CD4-positive, CD25-positive, alpha-beta regulatory T cell (primary cell): ENCODE measurements at places on chromosomes 5 and 9. TPM values are rescaled to one million over a fixed set of nuclear protein-coding genes. Genes with fewer than 3 reads are reported as not detected.

DNA sequence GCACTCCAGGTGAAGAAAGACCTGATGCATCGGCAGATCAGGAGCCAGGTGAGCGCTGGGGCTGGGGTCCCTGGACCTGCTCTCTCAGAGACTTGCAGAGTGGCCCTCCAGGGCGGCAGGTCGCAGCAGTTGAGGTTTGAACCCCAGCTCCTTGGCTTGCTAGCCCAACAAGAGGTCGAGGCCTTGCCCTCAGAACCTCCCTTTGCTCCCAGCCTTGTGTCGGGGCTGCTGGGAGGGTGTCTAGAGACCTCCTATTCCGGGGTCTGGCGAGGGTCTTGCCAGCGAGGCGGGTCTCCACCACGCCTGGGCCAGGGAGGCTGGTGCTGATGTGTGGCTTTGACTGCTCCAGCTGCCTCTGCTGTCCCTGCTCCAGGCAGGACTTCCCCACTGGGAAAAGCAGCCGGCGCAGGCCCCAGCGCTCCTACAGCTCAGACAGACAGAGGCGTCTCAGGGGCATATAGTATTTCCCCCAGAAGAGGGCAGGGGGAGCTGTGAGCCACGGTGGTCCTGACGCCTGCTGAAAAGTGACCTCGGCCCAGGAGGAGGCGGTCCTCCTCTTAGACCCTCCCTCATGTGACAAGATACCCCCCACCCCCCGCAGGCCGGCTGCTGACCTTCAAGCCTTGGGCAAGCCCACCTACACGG is 38.3 kb downstream of the LRSAM1 start:
- DNase-seq: no peak

DNA sequence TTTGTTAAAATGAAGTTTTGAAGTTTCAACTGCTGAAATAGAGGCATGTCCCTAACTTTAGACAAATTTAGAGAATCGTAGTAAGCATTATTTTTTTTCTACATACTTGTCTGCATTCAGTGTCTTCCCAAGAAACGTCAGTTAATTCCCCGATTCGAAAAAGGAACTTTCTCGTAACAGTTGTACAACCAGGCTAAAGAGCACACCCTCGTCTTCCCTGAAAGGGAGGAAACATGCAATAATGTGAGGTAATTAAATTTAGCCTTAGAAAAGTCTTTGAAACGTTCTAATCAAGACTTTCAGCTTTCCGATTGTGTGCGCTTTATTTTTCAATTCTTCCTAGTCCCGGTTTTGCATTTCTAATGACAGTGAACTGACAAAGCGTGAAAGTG is 374 bp upstream of the SLC1A3 start:
- no peak for DNase-seq

DNA sequence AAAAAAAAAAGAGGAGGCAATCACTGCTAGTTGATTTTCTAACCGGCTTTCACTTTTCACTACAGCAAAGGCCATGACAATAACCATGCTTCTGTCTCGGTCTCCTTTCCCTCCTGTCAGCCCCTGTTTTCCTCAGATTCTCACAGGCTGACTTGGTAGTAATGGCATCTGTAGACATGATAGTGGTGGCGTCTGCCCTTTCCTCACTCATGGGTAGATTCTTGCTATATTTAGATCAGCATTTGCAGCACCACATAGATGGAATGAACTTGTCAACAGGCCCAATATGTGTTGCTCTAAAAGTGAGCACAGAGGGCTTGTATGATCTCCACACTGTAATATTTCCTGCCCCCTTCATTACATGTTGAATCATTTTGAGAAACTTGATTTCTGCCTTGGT is 120.3 kb upstream of the FTMT start:
- no peak for DNase-seq

DNA sequence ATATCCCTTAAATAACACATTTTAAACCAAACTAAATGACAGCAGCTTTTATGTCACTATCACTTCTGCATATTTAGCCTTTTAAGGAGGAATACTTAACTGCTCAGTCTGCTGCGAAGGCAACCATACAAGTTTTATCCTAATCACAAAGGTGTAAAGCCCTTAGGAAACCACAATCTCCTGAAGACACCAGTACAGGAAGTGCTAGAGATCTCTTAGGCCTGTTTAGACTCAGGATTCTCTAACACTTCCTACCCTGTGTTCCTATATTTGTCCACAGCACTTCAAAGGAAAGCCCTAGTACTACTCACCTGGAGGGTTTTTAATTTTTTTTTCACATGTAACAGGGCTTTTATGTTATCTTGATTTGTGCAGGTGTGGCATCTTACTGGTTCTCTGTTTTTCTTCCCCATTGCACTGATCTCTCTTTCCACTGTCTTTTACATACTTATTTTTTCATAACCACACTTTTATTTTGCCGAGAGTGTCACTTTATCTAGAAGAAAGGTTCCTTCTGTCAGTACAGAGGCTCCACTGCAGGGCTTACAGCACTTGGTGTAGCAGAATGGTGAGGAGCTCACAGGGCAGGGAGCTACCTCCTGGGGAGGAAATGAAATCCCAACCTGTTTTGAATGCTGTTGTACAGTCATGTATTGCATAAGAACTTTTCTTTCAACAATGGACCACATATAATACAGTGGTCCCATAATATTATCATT is 1060.6 kb upstream of the ACO1 start:
- no peak for DNase-seq

DNA sequence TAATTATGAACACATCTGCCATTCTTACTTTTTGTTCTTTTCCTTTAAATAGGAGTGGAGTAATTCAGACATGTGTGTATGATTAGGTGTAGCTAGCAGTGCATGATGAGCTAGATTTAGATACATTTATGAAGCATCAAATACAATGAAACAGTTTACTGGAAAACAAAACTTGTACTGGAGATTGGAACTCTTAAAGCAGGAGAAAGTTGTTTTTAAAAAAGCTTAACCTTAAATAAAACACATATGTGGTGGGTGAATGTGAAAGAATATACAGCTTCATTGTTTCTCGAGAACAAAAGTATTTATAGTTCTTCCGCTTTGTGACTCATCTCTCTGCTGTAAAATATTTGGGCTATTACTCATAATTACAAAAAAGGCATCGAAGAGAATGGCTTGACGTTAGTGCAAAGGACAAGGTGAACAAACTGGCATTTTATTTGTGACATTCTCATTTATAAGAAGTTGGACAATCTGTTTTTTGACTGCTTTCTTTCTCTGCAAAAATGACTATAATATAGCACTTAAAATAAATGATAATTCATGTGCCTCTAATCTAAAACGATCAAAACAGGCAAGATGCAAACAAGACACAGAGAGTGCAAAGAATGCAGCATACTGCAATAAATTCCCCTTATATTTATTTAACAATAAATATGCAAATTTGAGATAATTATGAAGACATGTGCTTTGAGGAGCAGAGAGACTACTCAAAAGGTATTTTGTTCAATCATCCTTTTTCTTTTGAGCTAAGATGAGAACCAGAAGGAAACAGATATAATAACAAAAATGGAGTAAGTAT is 478.8 kb downstream of the CETN3 start:
- no peak for DNase-seq

- no peak for DNase-seq
These were observed 13.5 kb upstream of the MAMDC2 start for GRCh38 chr9:70030156-70030555.

- no peak for DNase-seq
These were observed 135.9 kb upstream of the RAD23B start for GRCh38 chr9:107147134-107147533.

DNA sequence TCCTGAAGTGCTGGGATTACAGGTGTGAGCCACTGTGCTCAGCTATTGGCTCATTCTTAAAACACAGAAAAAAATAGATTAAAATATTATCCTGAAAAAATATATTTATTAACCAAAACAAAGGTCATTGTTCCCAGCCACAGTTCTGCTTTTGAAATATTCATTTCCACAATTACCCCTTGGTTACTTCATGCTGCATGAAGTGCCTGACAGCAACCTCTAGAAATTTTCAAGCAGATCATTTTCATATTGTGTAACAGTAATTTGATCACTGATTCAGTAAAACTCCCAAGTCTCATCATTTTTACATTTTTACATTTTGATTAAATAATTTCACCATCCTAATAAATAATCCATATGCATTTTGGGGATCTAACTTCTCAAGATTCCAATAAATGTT is 18.8 kb upstream of the GNAQ start:
- no peak for DNase-seq

- DNase-seq: no peak
These were observed 770.0 kb upstream of the CDH10 start for GRCh38 chr5:25414742-25415141.

DNA sequence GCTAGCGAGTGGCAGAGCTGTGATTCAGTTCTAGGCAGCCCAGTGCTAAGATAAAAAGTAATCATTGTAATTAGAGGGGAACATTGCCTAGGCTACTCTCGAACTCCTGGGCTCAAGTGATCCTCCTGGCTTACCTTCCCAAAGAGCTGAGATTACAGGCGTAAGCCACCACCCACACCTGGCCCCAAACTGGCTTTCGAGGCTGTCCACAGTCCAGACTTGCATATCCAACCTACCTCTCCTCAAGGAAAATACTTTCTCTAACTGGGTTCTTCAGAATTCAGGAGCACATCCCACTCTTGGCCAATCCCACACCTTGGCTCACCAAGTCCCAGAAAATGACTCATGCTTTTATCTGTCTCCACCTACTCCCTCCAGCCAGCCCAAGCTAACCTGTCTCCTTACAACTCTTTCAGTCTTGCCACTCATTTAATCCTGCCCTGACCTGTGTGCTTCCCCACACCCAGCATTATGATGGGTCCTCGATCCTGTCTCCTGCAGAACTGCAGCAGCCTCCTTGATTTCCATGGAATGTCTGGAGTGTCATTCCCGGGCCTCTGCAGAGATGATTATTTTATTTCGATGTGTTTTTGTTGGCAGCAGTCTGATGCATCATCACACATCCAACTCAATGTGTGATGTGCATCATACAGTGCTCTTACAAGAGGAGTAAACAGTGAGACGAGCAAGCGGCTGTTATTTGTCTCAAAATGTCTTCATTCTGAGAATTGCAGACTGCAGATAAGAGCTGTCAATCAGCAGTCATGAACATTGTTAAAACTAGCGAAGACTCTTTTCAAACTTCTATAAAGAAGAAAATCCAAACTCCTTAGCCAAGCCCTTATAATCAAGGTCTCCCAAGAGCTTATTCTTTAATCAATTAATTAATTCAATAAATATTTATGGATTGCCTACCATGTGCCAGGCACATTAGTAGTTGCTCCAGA is 167.3 kb downstream of the SEC61B start:
- DNase-seq: no peak

GRCh38 chr5:8701251-8701650 is 832.3 kb downstream of the MTRR start:
- no peak for DNase-seq

GRCh38 chr5:77210964-77211690 is 647 bp downstream of the PDE8B start:
- DNase-seq: no peak

DNA sequence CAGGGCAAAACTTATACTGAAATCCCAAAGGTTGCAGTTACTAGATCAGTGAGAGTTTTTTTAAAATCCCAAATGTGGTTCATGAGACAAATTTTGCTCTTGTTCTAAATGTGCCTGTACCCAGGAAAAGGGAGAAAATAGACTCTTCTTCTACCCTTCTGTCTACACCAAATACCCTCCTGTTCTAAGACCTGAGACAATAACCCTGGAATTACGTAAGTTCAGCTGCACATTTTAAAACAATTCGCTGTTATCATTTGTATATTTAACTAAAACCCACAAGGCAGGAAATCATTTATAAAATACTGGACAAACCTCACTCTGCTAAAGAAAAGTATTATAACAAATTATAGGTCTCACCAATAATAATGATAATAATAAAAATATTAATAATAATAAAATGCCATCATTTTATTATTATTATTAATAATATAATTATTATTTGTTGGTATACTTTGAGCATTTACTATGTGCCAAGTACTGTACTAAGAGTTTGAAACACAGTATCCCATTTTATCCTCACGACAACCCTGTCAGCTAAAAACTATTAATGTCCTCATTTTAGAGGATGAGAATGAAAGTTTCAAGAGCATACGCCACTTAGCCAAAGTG is 49.8 kb upstream of the AFAP1L1 start:
- no peak for DNase-seq

DNA sequence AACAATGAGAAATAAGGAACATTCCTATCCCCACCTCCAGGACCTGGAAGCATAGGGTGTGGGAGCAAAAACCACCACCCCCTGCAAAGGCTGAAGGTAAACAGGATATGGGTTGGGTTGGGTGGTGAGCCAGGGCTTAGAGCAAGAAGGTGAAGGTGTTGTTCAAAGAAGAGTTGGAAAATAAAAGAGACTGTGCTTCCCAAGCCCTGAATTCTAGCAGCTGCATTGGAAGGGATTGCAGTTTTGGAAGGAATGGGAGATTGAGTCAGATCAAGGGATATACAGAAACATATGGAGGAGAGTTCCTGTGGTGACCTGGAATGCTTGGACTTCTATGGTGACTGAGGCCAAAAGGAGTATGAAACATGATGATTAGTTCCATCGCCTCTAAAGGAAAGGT is 24.7 kb upstream of the MTAP start:
- no peak for DNase-seq

- no peak for DNase-seq
These were observed 332.7 kb downstream of the PRDM9 start for GRCh38 chr5:23840083-23840482.

- no peak for DNase-seq
These were observed 25.7 kb downstream of the PIP5K1B start for GRCh38 chr9:68730570-68731235.

DNA sequence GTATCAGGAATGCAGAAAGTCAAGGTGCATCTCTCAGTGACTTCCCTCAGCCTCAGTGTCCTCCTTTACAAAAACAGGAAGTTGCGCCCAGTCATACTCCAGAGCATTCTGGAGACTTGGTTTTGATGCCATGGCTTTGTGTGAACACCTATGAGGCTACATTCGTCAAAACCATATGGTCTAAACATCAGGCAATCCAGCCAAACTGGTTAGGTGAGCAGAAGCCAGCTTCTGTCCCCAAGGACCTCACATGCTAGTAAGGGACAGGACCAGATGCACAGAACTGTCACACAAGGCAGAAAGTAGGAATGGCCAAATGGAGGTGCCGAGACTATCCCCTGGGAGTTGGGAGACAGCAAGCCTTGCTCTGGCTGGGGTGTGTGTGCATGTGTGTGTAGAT is 217.2 kb downstream of the MELK start:
- no peak for DNase-seq

The CCDC152 gene
- polyA plus RNA-seq: 1.3 TPM

The CDC25C gene
- polyA plus RNA-seq: 0.64 TPM

The HEMGN gene
- polyA plus RNA-seq: 1.7 TPM
